NCI-H2029 (cell line): ENCODE measurements at places on chromosomes 2 and 18.

DNA sequence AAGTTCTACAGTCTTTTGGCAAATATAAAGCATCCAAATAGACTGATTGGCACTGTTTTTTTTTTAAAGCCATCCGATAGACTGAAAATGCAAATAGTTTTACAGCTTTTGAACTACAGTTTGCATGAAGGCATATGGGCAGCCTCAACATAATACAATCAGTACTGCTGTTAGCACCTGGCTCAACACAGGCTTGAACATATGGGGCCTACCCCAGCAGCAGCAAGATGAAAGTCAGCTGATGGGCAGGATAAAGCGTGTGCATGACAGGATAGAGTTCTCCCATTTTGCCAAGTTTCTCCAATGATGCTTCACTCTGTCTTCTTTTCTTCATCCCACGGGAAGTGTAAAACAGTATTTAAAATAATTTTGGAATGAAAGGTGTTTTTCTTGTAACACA lies 1.3 kb upstream of the AKAIN1 start:
- no peak for DNase-seq

GRCh38 chr2:155485141-155485842 lies 786.8 kb downstream of the KCNJ3 start:
- no peak for DNase-seq

- DNase-seq, result no peak
Measured at GRCh38 chr2:134124047-134124753, 129.7 kb upstream of the MGAT5 start.

DNA sequence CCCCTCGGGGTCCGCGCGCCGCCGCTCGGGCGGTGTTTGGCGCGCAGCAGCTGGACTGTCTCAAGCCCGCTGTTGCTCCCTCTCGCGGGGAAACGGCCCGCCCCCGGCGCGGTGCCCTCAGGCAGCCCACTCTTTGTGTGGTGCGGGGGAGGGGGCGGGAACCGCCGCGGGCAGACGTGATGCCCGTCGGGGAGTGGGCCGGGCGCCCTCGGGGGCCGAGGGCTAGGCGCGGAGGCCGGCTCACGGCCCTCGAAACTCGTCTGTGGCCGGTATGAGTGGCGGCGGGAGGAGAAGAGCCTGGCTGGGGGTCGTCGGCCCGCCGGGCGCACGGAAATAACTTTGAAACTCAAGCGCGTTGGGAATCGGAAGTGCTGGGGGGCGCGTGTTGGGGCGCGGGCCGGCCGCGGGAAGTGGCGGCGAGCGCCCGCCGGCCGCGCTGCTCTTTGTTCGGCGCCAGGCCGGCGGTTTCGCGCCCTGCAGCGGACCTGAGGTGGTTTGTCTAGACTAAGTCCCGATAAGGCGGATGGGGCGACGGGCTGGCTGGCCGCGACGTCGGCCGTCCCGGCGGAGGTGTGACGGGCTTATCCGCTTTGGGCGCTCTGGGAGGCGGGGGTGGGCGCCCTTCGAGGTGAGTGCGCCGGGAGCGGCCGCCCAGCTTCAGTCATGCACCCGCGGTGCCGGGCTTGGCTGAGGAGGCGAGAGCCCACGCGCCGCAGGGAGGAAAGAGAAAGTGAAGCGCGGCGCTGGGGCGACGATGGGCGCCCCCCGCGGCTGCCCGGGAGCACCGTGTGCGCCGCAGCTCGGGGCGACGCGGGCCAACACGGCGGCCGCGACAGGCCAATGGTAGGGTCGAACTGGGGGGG lies 679 bp downstream of the PTMA start:
- DNase-seq, result no peak

DNA sequence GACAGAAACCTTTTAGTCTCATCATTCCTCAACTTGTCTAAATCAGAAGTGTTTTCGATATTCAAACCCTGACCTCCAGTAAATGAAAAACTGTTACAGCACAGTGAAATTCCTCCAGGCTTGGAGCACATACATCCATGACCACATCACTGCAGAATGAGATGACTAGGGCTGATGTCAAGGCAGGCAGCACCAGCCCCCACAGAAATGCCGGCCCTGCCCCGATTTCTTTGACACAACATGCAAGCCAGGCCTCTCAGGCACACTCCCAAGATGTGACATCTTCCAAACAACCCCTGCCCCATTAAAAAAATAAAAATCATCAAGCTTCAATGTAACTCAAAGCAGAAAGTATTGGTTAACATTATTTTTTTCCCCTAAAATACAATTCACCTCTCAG lies 103.3 kb downstream of the CTAGE1 start:
- no peak for DNase-seq

GRCh38 chr18:58005011-58005410 lies 39.0 kb upstream of the NEDD4L start:
- no peak for DNase-seq

GRCh38 chr2:63692002-63692606 lies 103.3 kb downstream of the MDH1 start:
- DNase-seq, result peak; percentile 0

DNA sequence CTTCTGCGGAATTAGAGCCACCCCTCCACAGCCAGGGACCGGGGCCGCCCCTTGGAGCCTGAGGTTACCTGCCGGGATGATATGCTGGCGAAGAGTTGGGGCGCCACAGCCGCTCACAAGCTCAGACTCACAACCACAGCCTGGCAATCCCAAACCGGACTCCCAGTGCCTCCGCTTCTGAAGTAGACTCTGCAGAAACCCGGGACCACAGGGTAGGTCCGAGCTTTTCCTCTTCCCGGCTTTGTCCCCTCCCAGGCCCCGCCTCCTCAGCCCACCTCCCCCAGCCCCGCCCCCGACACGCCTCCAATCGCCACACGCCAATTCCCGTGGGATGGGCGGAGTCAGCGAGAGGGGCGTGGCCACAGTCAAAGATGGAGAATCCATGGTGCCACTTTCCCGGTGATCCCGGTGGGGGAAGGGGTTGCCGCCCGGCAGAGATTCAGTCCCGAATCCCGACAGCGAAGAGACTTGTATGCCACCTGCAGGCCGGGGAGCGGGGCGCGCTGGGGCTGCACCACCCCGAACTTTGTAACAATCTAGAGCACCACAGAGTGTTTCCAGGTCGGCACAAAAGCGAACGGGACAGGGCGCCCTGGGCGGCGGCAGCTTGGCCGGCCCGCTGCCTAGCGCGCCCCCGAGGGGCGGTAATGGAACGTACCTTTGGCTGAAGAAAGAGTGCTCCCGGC lies at the start of gene IDH1:
TSS of gene IDH1 (minus strand) at position 201 of the 686 bp plus-strand sequence. CDS start 3,520 bp downstream, outside the sequence.
- DNase-seq, result peak; percentile 91

DNA sequence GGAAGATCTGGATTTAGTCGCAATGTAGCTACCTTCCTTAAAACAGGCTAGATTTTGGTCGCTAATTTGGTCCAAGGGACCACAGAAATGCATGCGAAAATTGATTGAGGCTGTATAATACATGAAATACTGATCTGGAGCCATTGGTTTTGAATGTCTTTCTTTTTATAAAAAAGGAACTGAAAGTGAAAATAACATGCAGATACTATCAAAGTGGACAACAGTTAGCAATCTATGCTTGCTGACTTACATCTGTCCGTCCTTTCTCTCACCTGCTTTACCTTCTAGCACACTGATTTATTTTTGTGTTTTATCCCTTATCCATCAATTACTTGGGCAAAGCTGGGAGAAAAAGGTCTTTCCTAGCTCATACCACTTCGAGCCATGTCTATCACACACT lies 1459.8 kb upstream of the ACVR2A start:
- DNase-seq, result no peak

DNA sequence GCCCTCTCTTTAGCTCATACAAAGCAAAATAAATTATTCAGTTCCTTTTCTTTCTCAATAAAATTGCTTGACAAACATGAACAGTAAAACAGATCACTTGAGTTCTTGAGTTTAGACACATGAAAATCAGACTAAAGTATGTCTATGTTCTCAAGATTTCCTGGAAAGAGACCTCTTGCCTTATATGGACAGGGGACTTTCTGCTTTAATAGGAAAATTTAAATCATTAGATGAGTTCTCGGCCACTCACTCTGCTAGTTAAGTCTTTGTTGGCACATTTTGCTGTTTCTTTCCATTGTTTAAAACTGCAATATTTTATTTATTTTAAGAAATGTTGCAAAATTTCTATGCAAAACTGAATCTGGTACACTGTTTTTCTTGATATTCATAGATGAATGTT lies 207.8 kb downstream of the RND3 start:
- DNase-seq, result no peak

DNA sequence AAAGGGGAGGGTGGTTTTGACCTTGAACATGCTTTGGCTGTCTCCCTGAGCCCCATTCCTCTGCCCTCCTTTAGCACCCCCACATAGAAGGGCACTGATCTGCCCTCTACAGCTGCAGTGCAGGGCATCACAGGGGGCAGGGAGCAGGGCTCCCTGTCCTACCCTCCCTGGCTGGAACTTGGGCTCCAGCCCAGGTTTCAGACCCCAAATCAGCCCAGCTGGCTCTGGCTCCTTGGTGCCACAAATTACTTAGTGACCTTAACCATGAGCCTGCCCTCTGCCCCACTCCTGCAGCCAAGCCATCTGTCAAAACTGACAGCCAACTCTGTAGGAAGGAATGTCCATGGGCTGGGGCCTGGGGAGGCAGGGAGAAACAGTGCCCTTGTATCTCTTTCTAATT lies 105.6 kb downstream of the MAPK4 start:
- DNase-seq, result no peak

GRCh38 chr2:152240559-152241231 lies 65.1 kb upstream of the STAM2 start:
- no peak for DNase-seq

GRCh38 chr2:226799211-226799975 lies at the start of gene IRS1:
Gene IRS1 (minus strand): TSS chr2:226799820. CDS start chr2:226798738, 1,082 bp downstream.
- peak; percentile 21 for DNase-seq

- DNase-seq, result no peak
Measured at GRCh38 chr2:227154986-227155774, 8.8 kb downstream of the COL4A4 start.

- no peak for DNase-seq
Measured at GRCh38 chr2:72222829-72223564, 75.3 kb upstream of the CYP26B1 start.

- DNase-seq, result no peak
Measured at GRCh38 chr2:27891673-27892105, 1.2 kb downstream of the BABAM2 start.

DNA sequence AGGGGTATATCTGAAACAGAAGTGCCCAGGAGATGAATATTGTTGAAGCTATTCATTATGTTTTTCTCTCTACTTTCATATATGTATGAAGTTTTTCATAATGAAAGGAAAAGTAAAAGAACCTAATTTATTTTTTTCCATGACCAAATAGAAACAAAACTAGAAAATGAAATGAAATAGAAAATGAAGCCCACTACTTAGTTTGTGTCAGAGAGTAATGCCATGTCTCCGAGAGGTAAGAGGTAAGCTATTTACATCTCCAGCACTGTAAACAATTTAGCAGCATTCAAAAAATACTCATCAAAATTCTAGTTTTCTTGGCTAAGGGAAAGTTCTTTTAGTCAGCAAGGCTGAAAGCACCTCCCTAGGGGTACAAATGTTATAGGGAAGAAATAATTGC lies 238.6 kb downstream of the PTH2R start:
- no peak for DNase-seq

- DNase-seq, result peak; percentile 3
Measured at GRCh38 chr2:47818777-47819176, 35.8 kb downstream of the MSH6 start.

GRCh38 chr2:54059986-54060385 lies 55.4 kb upstream of the ACYP2 start:
- DNase-seq, result no peak

- peak; percentile 53 for DNase-seq
Measured at GRCh38 chr18:34222307-34223163, 2.2 kb downstream of the NOL4 start.

DNA sequence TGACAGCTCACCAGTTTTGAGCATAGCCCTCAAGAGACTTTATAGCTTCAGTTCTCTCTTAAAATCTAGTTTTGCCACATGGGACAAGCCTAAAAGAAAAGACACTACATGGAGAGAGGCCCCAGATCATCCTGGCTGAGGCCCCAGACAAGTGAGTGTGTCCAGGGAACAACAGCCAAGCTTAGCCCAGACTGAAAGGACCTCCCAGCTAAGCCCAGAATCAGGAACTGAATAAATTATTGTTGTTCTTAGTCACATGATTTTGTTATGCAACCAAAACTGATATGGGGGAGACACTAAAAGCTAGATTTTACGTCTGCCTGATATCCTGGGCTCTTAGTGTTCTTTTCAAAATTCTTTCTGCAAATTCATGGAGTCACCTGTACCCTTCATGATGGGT lies 29.3 kb upstream of the LBH start:
- no peak for DNase-seq

GRCh38 chr2:26620031-26620605 lies 21.0 kb downstream of the CIB4 start:
- no peak for DNase-seq

GRCh38 chr2:64860276-64860885 lies 128.8 kb upstream of the SLC1A4 start:
- no peak for DNase-seq

- no peak for DNase-seq
Measured at GRCh38 chr2:105760639-105761337, 16.1 kb downstream of the NCK2 start.

DNA sequence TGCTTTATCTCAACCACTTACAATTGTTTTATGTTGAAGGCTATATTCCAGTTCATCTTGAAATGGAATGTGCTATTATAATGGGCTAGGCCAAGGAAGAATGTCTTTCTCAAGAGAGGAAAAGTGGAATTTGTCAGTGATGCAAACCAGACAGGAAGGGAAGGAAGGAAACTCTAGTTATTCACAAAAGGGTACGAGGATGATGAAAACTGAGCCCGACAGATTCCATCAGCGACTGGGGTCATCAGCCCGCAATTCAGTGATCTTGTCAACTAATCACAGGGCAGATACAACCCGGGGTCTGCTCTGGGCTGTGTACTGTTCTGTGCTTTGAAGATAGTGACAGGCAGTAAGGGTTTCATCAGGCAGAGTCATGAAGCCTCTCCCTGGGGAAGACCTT lies 23.4 kb upstream of the LYPD6 start:
- no peak for DNase-seq

DNA sequence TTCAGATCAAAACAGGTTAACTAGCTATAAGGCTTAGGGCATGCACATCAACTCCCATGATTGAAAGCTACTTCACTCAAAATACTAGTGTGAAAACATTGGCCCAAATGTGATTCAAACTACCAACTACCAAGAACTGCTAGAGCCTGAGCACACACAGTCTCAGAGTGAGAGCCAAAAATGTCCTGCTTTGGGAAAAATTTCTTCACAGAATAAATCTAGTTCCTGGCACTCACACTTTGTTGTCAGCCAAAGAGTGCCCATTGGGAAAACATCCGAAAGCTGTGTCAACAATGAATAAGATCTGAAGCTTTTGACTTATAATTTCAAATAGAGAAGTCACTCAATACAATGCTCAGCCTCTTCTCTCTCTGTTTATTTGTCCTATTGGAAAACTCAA lies 182.7 kb downstream of the LRATD1 start:
- no peak for DNase-seq

- no peak for DNase-seq
Measured at GRCh38 chr2:57902578-57902977, 144.0 kb upstream of the VRK2 start.

GRCh38 chr2:229179628-229180027 lies 91.5 kb downstream of the PID1 start:
- DNase-seq, result no peak
